Cardiac septum (tissue), 1 donor: ENCODE measurements at places on chromosomes 6 and 20.

- no peak for DNase-seq
Observed at GRCh38 chr6:140445474-140446004, 1071.1 kb upstream of the CITED2 start.

DNA sequence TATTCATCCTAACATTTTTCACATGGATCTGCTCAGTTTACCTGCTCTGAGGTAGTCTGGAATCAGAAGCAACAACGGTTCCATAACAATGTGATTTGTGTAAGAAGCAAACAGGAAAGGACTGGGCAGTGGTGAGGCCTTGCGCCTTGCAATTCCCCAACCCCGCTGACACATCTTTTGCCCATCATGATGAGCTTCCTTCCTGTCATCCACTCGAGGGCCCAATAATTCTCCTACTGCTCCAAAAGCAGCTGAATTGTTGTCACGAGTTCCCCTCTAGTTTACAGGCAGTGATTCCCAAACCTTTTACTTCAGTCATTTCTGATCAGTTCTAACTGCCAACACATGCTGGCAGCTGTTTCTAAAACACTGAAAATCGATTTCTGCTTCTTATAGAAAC is 22.9 kb downstream of the STX7 start:
- DNase-seq = no peak

GRCh38 chr6:153210083-153210482 is 79.0 kb upstream of the RGS17 start:
- no peak for DNase-seq

DNA sequence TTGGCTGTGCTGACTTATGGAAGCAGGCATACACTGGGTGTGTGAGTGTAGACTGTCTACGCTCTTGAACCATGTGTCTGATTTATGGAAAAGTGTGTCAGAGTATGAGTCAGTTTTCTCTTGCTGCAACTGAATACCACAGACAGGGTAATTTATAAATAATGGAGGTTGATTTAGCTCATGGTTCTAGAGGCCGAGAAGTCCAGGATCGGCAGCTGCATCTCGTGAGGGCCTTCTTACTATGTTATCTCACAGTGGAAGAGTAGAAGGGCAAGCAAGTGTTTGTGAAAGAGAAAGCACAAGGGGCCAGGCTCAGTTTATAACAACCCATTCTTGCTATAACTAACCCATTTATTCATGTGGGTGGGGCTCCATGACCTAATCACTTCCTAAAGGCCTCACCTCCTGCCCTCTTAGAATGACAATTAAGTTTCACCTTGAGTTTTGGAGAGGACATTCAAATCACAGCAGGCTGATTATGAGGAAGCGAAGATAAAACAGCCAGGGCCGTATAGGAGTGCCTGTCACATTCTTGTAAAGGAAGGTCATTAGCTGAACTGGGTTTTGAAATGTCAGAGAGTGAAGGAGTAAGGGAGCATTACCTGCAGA is 6.7 kb downstream of the GPR31 start:
- DNase-seq = no peak

DNA sequence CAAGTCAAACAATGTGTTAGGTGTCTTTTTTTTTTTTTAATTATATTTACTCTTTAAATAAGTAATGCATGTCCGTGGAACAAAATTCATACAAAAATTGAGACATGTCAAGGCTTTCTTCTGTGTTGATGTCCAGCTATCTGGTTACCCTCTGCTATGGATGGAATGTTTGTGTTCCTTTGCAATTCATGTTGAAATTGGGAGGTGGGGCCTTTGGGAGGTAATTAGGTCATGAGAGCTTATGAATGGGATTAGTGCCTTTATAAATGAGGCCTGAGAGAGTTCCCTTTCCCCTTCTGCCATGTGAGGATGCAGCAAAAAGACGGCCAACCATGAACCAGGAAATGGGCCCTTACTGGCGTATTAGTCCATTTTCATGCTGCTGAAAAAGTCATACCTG is 83.1 kb upstream of the KCNG1 start:
- DNase-seq = no peak

GRCh38 chr6:113281431-113281830 is 575.7 kb upstream of the MARCKS start:
- no peak for DNase-seq
